Stimulated activated CD8-positive, alpha-beta memory T cell treated with anti-CD3 and anti-CD28 coated beads, Interleukin-7, amount 100 ng/mL, for 1 hour (primary cell): ENCODE measurements at places on chromosomes 3 and 15.

DNA sequence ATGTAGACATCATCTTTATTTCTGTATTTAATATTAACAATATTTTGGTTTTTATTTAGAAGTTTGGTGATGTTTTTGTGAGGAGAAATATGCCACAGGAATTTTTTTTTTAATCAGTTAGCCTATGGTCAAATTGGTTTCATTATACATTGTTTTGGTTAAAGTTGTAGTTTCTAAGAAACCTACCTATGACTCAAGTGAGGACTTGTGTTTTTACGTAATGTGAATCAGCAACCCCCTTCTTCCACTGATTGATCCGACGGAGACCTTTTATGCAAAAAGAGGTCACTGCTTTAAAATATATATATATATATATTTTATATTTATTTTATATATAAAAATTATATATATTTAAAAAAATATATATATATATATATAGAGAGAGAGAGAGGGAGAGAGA is 698.1 kb downstream of the FHIT start:
- DNase-seq: no peak

GRCh38 chr3:40741729-40742128 is 217.0 kb downstream of the ZNF621 start:
- DNase-seq: no peak

GRCh38 chr3:77648664-77649063 is 608.8 kb downstream of the ROBO2 start:
- DNase-seq: no peak

GRCh38 chr3:39447637-39448483 is 19.6 kb upstream of the MOBP start:
- peak; percentile 40 for DNase-seq

GRCh38 chr3:10322352-10322710 is 1.4 kb upstream of the SEC13 start:
- no peak for DNase-seq

DNA sequence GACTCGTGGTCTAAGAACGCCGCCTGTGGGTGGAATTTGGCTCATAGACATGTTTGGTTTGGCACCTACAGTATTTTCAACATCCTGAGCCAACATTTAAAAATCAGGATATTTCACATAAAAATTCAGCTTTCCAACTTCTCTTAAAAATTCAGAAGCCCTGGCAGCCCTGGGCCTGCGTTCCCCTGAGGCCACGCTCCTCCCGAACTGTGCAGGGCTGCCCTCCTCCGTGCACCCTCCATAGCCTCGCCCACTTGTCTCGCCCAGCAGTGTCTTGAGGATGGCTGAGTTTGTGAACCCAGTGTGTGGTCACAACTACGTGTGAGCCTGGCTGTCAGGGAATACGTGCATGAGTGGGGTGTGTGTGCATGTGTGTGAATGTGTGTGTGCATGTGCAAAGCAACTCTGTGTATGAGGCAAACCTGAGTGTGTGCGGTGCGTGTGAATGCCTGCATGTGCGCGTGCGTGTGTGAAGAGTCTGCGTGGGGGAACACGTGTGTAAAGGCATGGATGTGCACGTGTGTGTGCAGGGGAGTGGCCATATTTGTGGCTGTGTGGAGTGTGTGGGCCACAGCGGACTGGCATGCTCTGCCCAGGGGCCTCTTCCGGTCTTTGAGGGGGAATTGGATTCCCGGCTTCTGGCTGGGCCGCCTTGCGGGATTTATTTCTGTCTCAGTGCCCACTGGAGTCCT is 30.9 kb downstream of the PTH1R start:
- DNase-seq: no peak

GRCh38 chr3:152508705-152509104 is 240.0 kb downstream of the MBNL1 start:
- DNase-seq: no peak

- DNase-seq: no peak
Measured at GRCh38 chr3:28521663-28522062, 173.0 kb upstream of the AZI2 start.

- DNase-seq: no peak
Measured at GRCh38 chr15:75723847-75724660, 11.4 kb upstream of the CSPG4 start.

GRCh38 chr3:56621681-56622080 is 61.4 kb downstream of the TASOR start:
- DNase-seq: no peak

GRCh38 chr3:160444411-160444810 is 5.2 kb downstream of the TRIM59 start:
- no peak for DNase-seq

- DNase-seq: no peak
Measured at GRCh38 chr15:29433050-29433318, 163.4 kb upstream of the NSMCE3 start.
